Regular cardiac myocyte (primary cell): ENCODE measurements at places on chromosomes 4 and X. TPM values are rescaled to one million over a fixed set of nuclear protein-coding genes. Genes with fewer than 3 reads are reported as not detected.

KCNE5 gene
- 0.38 and 0.56 TPM in 2 replicates for total RNA-seq

GBA3 gene
- total RNA-seq, result not detected in 2 replicates

SUPT20HL1 gene
- under 0.01 TPM in 1 of 2 replicates, not detected in the other for total RNA-seq

TBL1X gene
- total RNA-seq, result 6.8 and 15.9 TPM in 2 replicates

DGAT2L6 gene
- not detected in 2 replicates for total RNA-seq
